Hippocampal formation (tissue), 2 donors: ENCODE measurements at places on chromosomes 5 and 9.
A peak's percentile ranks its signal among the peaks of the same experiment; 100 is the strongest.

- no peak for DNase-seq
These were observed 9.9 kb downstream of the GFPT2 start for GRCh38 chr5:180343110-180343830.

GRCh38 chr5:57956636-57957035 is 474.0 kb upstream of the ACTBL2 start:
- DNase-seq, result no peak

- DNase-seq, result no peak
These were observed 92.1 kb upstream of the FSD1L start for GRCh38 chr9:105355781-105356180.

DNA sequence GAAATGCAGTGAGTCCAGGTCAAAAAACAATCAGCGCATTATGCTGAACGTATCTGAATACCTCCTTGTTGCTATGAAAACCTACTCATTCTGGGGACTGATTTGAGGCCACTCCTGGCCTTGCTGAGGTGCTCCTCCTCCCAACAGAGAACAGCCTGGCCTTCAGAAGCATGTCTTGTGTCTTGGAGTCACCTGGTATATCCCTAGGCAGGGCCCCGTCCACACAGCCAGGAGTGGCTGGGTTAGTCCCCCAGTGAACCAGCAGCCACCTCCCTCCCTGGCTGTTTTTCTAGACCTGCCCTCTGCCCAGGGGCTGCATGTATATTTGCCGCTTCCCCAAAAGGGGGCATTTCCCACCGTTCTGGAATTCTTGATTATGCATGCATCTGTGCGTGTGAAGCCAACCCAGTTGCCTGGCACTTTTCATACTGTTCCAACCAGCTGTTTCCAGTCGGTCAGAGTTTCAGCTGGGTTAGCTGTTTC is 99.2 kb upstream of the SPATA31C2 start:
- no peak for DNase-seq

DNA sequence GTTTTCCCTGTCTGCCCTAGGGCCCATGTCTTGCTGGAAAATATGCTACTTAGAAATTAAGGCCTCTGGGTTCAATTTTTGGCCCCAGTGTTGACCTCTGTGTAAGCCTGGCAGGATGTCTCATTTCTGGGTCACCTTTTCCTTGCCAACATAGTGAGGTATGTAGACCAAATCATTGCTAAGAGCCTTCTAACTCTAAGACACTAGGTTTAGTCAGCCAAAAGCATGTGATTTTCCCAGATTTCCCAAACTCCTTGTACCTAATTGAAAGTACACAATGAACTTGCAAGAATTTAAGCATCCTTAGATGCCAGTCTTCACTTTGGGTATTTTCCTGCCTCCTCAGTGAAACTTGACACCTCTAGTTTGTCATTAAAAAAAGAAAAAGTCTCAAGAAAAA is 77.0 kb downstream of the GALNT10 start:
- no peak for DNase-seq

DNA sequence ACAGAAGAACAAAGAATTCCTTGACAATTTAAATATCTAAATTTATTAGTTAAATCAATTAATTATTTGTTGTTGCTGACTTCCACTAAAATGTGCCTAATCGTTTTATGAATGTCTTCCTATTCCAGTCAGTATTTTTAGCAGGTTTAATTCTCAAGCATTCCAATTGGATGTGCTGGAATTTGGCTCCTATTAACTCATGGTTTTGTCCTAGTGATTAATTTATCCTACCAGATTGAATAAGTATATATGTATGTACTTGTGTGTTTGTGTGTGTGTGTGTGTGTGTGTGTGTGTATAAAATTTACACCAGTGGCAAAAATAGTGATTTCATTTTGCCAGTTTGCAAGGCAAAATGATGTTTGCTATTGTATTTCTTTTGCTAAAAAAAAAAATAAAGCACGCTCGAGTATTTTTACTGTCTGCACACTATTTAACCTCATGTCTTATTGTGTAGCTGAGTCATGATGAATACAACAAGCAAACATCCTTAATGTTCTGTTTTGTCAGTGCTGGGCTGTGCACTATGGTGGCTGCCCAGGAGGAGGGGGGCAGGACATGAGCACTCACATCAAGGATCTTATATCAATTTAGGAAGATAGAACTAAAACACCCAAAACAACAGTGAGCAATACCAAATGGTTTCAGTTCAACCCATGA is 375.5 kb downstream of the PDE4D start:
- no peak for DNase-seq

DNA sequence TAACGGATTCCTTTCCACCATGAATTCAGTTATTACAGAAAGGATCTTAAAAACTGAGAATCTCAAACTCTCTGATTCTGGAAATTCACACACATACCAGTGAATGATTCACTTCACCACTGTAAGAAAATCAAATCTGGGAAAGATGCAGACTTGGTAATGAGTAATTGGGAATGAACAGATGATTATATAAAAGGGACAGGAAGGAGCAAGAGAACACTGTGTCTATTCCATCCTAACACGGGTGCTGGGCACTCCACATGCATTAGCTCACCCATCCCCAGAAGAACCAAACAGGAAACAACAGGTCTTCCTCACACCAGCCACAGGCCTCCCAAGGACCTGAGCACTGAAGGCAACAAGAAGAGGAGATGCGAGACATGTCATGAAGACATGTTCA is 74.8 kb upstream of the ZNF622 start:
- no peak for DNase-seq

- peak; percentile 25 for DNase-seq
These were observed 147.1 kb downstream of the ZNF608 start for GRCh38 chr5:124599028-124599973.

DNA sequence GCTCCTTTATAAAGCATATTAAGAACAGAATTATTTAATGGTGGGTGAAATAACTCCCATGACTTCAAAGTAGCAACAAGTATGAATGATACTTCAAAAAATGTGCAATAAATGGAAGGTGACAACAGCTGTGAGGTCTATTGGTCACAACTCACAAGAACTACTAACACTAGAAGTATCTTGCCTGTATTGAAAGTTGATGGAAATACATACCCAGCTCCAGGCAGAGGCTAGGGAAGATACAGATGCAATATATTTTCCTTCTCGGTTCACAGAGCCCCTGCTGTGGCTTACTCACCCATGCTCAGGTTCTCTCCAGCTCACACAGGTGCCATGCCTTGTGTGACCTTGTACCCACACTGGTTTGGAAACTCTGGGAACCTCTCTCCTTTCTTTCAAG is 133.8 kb downstream of the LIFR start:
- DNase-seq, result no peak

- DNase-seq, result no peak
These were observed 248.6 kb downstream of the TMEM232 start for GRCh38 chr5:110477911-110478310.

DNA sequence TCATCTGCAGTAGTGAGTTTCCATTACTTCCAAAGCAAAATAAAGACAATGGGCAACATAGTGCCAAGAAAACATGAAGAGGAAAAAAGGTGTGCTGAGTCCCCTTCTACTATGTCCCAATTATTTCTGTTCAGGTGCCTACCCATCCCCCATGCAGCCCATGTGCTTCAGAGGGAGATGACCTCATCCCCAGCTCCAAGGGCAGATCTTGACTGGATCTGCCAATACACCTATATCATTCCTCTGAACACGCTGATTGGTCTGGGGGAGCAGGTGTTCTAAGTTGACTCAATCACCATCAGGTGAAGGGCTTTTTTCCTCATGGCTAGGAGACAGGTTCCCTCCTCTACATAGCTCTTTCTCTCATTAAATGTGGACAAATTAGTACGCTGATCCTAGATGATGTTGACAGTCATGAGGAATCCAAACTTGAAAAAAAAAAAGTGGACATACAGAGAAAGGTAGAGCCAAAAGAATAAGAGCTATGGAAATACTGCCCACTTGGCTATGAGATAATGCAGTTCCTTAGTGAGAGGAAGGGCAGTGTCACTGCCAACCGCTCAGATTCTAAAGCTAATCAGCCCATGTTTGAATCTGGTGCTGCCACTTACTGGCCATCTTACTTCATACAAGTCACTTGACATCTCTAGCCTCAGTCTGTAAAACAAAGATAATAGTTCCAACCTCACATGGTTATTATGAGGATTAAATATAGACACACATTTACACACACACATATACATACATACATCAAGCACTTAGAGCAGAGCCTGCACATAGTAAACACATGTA is 23.1 kb downstream of the PRELID2 start:
- DNase-seq, result peak; percentile 12

DNA sequence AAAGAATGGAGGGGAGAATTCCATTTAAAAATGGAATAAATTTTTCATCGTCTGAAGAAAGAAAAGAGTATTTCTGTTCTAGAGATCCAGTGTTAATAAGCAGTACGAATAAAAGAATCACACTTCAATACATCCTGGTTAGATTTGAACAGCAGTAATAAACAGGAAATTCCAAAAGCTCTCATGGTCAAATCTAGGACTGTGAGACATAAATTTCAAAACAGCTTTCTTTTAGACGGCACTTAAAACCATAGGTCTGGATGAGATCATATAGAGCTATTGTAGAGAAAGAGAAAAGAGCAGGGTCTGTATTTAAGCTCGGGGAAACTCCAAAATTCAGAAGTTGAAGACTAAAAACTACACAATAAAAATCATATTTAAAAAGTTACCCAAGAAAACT is 1006.9 kb upstream of the CTNND2 start:
- DNase-seq, result no peak

DNA sequence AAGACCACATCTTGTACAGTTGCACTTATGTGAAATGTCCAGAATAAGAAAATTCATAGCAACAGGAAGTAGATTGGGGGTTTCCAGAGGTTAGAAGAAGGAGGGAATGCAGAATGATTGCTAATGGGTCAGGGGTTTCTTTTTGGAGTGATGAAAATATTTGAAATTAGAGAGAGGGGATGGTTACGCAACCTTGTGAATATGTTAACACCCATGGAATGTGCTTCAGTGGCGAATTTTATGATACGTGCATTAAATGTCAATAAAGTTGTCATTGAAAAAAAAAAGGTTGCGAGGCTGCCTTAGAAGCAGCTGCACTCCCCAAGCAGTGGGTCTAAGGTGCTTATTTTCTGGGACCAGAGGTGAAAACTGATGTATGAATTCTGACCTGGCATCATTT is 64.4 kb upstream of the SUB1 start:
- DNase-seq, result no peak

- DNase-seq, result peak; percentile 66
These were observed 1.7 kb upstream of the ZSWIM6 start for GRCh38 chr5:61330341-61330844.

DNA sequence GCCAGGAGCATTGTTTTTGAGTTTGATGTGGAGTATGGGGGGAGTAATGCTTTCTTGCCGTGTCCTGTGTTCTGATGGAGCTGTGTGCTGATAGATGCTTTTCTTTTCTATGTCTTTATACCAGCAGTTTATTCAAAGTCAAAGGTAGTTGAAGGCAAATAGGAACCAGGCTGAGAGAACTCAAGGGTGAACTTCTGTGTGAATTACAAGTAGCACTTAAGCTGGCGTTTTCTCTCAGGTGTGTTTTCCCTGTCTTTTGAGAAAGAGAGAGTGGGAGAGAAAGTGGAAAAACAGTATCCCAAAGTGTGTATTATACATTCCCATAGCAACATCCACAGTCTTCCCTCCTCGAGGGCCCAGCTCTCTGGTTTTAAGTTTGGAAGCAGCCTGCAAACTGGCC is 1.5 kb downstream of the TNFAIP8 start:
- DNase-seq, result no peak

DNA sequence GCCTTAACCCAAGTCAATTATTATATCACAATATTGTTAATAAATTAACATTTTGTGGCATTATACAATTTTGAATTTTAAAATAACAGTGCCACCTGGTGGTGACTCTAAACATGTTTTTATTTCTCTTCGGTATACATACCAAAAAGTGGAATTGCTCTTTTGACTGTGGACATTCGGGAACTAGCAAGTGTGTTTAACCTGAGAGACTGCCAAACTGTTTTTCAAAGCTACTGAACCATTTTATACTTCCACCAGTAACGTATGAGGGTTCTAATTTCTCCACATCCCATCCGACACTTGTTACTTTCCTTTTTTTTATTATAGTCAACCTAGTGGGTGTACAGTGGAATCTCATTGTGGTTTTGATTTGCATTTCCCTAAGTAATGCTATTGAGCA is 18.3 kb upstream of the HSDL2 start:
- DNase-seq, result peak; percentile 26

GRCh38 chr5:132629230-132629944 is 28.6 kb upstream of the IL13 start:
- DNase-seq, result no peak

DNA sequence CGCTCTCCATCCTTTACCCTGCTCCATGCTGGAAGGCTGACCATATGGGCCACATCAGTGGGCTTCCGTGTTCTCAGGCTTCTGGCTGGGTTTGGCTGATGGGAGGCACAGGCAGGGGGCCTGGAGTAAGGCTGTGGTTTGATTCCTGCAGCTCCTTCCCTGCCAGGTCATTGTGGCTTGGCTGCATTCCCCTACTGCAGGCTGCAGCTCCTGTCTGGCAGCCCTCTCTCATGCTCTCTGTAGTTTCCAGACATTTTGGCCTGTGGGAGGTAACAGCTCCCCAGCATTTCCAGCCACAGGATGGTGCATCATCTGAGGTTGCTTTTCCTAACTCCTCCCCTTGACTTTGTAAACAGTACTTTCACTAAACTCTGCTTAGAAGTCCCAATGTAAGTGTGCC is 102.0 kb upstream of the PTPN3 start:
- no peak for DNase-seq

DNA sequence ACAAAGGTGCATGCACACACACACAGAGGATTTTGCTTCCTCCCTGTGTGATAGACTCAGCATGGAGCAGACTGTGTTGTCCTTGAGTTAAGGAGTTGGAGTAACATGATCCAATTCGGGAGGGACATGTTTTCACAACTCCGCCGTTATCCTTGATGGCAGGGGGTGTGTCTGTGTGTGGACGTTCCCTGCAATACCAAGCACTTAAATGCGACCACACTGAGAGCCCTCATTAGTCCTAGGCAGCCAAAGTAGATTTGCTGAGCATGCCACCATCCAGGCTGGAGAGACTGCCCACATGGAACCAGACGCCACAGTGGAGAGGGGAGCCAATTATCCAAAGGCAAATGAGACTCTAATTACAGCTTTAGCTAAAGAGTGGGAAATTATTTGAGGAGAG is 140.1 kb downstream of the DOCK2 start:
- no peak for DNase-seq

DNA sequence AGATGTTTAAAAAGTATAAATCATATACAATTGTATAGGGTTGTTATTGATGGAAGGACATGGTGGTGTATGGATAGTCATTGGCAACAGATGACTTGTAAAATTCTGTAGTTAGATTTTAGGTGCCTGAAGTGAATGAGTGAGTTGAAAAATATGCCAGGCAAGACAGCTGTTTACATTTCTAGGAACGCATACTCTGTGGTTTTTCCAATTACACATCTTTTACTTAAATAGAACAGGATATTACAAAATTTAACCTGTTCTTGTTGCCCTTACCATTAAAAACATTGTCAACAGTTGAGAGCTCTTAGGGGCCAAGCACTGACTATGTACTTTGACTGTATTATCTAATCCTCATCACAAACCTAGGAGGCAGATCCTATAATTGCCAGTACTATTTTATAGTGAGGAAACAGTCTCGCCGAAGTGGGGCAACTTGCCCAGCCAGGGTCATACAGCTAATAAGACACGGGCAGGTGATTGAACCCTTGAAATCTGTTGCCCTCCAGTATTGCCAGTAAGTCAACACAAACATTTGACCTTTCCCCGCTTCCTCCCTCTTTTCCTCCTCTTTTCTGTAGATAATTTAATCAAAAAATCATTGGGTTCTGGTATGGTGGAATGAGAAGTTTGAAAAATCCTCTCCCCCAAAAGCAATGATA is 88.6 kb downstream of the MACROH2A1 start:
- no peak for DNase-seq
